HuH-7 (cell line): ENCODE measurements at places on chromosomes 3 and 15.
A peak's percentile ranks its signal among the peaks of the same experiment; 100 is the strongest.

- DNase-seq: no peak
These were observed 52.6 kb downstream of the CCK start for GRCh38 chr3:42213417-42213816.

- DNase-seq: no peak
These were observed 916.7 kb downstream of the PLOD2 start for GRCh38 chr3:145244327-145244726.

DNA sequence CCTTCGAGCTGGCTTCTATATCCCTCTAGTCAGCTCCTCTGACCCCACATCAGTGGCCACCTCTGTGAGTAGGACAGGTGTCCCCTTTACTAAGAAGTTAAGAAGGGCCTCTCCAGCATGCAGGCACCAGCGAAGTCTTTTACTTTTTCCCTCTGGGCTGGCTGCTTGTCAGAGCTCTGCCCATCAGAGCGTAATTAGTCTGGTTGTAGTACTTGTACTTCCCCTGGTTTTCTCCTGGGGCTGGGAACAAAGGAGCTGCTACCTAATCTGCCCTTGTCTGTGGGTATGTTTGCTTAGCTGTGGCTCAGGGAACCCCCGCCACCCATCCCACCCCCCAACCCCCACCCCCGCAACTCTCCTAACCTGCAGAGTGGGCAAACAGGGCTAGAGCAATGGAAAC, 27.4 kb upstream of the ALPK3 start:
- no peak for DNase-seq

DNA sequence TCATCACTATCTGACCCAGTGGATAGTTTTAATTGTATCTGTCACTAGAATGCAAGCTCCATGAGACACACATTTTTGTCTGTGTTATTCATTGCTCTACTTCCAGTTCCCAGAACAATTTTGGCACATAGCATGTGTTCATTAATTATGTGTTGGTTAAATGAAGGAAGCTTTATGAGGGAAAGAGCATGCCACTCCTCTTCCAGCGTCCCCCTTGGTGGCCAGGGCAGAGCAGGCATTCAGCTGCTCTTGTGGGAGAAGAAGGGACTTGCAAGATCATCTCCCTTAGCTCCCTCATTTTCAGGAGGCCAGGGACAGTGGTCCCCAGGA, 489 bp upstream of the GALNT15 start:
- no peak for DNase-seq

GRCh38 chr3:137217733-137218132, 259.9 kb downstream of the IL20RB start:
- peak; percentile 16 for DNase-seq

DNA sequence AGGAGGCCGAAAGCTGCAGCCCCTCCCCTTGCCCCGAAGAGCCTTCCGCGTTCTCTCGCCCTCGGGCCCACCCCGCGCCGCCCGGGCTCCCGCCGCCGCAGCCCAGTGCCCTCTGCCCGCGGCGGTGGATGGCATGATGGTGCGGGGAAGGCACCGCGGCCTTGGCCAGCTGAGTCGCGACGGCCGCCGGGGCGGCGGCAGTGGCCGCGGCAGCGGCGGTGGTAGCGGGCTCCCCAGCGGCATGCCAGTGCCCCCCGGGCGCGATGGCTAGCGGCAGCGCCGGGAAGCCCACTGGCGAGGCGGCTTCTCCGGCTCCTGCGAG, 1.2 kb downstream of the TLNRD1 start:
- peak; percentile 44 for DNase-seq

GRCh38 chr3:32089476-32089875, 16.9 kb upstream of the GPD1L start:
- DNase-seq: no peak

- DNase-seq: no peak
These were observed 334.3 kb upstream of the CTDSPL start for GRCh38 chr3:37527361-37527760.

- DNase-seq: no peak
These were observed 32.7 kb upstream of the ZFAND6 start for GRCh38 chr15:80026754-80027153.

- DNase-seq: peak; percentile 56
These were observed 943 bp upstream of the PCSK6 start for GRCh38 chr15:101490408-101490891.
